Activated CD4-positive, alpha-beta T cell treated with anti-CD3 and anti-CD28 coated beads for 36 hours (primary cell): ENCODE measurements at places on chromosomes 11 and 22. TPM values are rescaled to one million over a fixed set of nuclear protein-coding genes. Genes with fewer than 3 reads are reported as not detected.

DNA sequence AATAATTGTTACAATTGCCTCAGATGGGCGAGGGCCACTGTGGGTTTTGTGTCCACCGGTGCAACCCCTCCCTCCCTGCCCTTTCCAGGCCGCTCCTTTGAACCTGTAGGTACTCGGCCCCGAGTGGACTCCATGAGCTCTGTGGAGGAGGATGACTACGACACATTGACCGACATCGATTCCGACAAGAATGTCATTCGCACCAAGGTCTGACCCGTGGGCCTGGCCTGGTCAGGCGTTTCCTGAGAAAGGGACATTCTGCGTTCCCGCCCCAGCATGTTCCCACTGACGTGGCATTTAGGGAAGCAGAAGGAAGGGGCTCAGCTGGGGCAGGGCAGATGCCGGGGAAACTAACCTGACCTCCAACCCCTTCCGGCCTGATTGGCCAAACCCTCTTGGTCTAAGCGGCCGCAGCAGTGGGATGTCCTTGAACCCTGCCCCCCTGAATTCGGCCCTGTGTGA is 10.1 kb downstream of the SIDT2 start:
- DNase-seq = no peak

PNPLA5 gene
- not detected for total RNA-seq

DNA sequence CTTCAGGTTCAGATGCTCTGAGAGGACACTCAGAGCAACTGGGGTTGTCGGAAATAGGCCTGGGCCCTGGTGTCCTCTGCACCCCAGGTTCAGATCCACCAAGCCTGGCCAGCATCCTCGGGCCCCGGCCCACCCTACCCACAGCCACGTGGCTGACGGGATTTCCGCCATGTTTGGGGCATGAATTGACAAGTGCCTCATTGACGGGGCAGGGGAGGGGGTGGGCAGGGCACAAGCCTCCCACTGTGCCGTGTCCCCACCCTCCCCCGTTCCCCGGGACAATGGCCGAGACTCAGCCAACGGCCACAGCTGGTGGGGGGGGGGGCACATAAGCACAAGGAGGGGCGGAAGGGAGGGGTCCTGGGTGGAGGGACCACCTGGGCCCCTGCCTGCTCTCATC is 8.5 kb downstream of the MYRF start:
- no peak for DNase-seq

DNA sequence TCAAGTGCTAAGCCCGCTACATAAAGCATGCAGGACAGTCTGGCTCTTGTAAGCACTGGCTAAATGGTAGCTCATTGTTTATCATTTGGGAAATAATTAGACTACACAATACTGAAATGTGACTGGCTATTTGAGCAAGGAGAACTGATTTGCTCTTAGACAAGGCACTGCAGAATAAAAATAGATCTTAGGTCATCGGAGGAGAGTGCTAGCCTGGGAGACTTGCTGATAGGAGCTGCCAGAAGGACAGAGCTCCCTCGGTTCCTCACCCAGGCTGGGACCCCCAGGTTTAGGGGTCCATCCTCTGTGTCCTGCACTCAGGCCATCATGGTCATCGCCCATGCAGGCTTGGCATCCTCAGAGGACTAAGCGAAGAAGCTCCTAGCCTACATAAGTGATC is 184.4 kb upstream of the NCAM1 start:
- no peak for DNase-seq

- no peak for DNase-seq
These were observed 29.4 kb downstream of the DAGLA start for GRCh38 chr11:61709572-61709971.

- DNase-seq = peak; percentile 78
These were observed at the start of gene MICAL3 for GRCh38 chr22:18024276-18024939. MICAL3 (minus strand) TSS chr22:18024561; CDS start chr22:17906812, 117,749 bp downstream.

- no peak for DNase-seq
These were observed 73.1 kb downstream of the PACS1 start for GRCh38 chr11:66143264-66143566.

DNA sequence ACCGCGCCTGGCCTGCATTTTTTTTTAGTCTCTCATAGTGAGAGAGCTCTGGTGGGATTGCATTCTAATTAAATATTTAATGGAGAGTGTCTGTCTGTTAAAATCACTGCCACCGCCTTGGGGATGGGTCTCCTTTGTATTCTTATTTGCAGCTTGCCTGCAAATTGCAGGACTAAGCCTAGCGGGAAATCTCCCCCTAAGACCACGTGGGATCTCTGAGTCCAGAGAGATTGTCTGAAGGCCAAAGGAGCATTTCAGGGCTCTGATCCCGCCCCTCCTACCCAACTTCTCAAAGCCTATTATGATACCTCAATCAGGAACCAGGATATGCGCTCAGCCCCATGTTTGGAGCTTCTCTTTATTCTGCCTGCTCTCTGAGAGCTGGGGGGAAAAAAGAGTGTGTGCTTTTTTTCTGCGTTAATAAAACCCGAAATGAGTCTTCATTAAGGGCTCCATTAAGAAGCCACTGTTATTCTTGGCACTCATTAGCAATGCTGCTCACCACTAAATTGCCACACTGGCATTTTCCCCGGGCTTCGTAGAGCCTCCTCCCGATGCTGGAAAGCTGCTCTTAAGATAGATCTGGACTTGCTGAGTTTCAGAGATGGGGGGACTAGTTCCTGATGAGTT is 92.9 kb upstream of the THY1 start:
- DNase-seq = no peak

DNA sequence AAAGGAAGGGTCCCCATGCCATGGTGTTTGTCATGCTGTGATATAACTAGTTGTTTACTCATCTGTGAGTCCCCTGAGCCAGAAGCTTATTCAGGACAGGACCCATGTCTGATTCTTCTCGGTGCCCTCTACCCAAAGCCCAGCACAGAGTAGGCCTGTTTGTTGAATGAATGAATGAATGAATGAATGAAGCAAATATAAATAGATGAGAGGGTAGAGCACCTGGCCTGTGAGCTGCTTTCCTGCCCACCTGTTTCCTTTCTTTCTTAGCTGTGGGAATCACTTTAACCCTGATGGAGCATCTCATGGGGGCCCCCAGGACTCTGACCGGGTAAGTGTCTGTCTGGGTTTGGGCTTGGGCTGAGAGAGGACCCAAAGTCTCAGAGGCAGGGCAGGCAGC is 7.2 kb downstream of the CCS start:
- DNase-seq = no peak

LGR4 gene
- total RNA-seq = 0.19 TPM

STT3A gene
- 127 TPM for total RNA-seq

DNA sequence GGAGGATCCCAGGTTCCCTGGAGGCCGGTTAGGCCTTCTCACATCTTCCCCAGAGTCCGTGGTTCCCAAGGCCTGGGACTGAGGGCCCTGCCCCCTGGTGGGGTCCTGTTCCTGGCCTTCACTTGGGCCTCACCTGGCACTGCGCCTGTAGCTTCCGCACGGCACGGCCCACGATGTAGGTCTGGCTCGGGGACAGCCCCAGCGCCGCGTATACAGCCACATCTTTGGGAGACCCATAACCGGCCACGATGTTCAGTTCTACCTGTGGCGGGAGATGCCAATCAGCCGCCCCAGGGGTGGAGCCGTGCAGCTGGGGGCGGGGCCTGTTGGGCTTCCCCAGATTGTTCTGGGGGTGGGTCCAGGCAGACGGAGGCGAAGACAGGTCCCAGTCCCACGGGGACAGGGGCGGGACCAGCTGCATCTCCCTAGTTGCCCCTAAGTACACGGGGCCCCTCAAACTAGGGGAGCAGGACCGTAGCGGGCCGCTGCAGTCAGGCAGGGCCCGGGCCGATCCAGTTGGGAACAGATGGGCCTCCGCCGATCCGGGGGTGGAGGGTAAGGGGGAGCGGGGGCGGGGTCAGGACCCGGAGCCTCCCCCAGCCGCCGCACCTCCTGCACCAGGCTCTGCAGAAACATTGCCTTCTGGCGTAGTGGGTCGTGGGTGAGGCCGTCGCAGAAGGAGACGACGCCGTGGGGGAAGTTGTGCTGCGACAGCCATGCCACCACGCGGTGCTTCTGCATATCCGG is 10.1 kb downstream of the AIP start:
- DNase-seq = peak; percentile 65

GLYATL1 gene
- total RNA-seq = 1.2 TPM

DNA sequence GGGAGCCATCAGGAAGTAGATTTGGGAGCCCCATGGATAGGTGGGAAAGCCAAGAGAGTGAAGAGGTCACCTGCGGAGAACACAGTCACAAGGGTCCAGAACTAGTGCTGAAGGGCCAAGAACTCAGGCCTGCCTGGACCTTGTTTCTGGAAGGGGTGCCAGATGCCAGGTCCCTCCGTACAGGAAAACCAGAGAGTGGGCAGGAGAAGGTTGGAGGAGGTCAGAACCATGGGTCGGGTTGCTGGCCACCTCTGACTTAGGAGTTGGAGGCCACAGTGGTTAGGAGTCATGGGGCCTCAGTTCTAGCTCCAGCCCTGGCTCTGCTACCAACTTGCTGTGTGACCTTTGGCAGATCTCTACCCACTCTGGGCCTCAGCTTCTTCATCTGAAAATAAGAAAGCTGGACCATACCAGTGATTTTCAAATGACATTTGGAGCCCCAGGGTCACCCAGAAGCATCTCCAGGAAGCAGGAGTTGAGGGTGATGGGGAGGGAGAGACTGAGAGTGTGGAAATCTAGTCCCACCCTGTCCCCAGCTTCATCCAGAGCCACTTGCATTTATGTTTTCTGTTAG is 20.8 kb upstream of the TUB start:
- no peak for DNase-seq

CCDC134 gene
- 15.2 TPM for total RNA-seq

- DNase-seq = no peak
These were observed 83.0 kb downstream of the TMPRSS5 start for GRCh38 chr11:113623114-113623513.

DNA sequence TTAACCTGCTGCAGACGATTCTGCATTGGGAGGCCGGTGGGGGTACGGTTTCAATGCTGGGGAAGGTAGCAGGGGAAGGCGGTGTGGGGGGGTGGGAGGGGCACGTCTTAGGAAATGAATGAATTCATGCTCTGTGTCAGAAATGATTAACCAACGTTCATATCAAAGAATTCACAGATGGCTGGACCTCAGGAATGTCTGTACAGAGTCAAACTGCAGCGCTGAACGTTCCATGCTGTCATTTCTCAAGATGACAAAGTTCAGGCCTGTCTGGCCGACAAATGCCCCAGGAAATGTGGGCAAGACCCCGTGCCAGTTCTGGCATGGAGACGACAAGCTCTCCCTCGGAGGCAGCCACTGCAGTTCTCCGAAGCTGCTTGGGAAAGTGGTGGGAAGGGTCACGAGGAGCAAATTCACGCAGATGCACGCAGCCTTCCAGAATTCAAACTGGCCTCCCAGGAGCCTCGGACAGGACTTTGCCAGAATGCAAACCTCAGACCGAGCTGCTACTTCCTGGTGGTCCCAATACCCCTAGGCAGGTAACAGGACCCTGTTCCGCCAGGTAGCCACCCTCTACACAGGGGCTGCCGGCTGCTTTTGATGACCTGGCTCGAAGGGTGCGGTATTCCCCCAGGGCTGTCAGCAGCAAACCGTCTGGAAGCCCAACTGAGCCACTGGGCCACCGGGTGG is 81.5 kb downstream of the TRMU start:
- no peak for DNase-seq

- peak; percentile 30 for DNase-seq
These were observed 64.9 kb downstream of the NAV2 start for GRCh38 chr11:19777377-19778102.

YPEL4 gene
- total RNA-seq = 0.47 TPM

DNA sequence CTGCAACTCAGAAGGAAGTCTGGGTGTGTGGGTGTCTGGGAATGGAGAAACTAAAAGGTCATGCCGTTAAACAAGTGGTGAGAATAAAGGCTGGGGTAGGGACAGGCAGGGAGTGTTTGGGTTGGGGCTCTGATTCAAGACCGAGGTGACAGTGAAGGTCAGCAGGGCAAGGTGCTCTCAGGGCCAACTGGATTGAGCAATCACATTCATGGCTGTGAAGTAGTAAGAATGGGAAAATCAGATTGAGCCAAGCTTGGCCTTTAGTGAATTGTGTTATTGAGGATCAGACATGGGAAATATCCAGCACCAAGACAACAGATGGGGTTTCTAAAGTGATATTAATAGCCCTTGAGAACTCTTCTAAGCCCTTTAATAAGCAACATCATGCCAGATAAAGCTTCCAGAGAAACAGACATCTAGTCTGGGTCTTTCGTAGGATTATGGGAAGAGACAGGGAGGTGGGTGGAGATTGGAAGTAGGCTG is 24.3 kb downstream of the SCN3B start:
- no peak for DNase-seq

DNA sequence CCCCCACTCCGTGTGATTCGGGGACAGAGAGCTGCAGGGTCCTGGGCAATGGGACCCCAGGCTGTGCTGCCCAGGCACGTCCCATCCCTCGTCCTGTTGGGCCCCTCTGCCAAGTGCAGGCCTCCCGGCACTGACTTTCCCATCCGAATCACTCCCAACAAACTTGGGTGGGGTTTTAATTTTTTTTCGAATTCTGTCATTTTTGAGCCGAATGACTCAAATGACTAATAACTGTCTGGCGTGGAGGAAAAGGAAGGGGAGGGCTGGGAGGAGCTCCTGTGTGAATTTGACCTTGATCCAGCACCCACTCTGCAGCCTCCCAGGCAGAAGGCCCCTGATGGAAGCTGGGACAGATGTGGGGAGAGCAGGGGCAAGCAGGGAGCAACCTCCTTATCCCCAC is 1173.2 kb downstream of the BRD1 start:
- DNase-seq = no peak

DNA sequence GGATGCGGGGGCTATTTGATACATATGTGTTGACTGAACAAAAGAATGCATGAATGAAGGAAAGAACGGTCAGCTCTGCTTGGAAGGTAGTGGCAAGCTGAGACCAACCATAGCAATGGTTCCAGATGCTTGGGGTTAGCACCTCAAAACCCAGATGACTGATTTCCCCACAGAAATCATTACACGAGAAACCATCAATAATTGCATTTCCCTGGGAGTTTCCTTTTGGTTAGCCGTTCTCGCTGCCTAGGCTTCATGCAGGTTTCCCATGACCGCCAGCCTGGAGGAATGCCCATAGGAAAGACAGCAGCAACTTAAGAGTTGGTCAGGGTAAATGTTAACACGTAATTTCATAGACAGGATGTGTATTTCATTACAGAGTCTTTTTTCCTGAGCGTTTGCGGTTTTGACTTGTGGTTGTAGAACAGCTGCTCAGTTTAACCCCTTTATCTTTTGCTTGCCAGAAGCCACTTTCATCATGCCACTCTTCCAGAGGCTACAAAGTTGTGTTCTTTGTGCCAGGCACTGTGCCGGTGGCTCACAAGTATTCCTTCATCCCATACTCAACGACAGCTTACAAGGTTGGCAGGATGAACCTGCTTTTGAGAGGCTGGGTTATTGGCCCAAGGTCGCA is 2.8 kb downstream of the IL17RA start:
- peak; percentile 67 for DNase-seq

ISX gene
- not detected for total RNA-seq
